Stimulated activated CD8-positive, alpha-beta memory T cell treated with anti-CD3 and anti-CD28 coated beads, Interleukin-15, amount 100 ng/mL, for 48 hours (primary cell): ENCODE measurements at places on chromosomes 3 and 15.

DNA sequence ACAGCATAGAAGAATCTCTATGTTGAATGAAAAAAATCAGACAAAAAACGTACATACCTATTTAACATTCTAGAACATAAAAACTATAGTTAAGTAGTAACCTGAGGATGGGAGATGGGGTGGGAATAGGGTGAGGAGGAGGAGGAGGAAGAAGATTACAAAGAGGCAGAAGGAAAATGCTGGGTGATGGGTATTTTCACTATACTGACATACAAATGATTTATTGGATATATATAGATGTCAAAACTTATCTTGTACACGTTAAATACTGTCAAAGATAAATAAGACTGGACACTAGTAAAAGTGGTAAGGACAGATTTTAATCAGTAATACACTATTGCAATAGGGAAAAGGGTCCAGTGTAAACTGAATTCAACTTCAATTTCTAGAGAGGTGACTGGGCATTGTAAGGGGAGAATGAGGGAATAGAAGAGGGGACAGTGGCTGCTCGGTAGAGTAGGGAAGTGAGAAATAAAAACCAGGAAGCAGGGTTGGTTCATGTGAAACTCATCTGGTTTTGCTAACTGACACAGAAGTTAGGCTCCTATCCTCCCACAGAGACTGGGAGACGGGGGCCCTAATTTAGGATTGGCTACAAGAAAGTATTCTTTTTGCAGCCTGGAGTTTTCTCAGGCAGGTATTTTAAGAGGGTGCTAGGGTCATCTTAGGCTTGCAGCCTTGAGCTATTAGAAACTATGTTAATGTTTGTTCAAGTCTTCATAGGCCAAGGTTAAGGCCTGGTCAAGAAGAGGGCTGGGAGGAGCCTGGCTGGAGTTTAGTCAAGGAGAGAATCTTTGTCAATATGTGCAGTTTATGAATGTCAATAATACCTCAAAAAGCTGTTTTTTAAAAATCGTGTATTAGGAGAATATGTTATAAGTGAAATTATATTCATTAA, 15.0 kb upstream of the C15orf61 start:
- DNase-seq = no peak

- no peak for DNase-seq
Measured at GRCh38 chr15:91411586-91411985, 311.5 kb downstream of the SV2B start.

DNA sequence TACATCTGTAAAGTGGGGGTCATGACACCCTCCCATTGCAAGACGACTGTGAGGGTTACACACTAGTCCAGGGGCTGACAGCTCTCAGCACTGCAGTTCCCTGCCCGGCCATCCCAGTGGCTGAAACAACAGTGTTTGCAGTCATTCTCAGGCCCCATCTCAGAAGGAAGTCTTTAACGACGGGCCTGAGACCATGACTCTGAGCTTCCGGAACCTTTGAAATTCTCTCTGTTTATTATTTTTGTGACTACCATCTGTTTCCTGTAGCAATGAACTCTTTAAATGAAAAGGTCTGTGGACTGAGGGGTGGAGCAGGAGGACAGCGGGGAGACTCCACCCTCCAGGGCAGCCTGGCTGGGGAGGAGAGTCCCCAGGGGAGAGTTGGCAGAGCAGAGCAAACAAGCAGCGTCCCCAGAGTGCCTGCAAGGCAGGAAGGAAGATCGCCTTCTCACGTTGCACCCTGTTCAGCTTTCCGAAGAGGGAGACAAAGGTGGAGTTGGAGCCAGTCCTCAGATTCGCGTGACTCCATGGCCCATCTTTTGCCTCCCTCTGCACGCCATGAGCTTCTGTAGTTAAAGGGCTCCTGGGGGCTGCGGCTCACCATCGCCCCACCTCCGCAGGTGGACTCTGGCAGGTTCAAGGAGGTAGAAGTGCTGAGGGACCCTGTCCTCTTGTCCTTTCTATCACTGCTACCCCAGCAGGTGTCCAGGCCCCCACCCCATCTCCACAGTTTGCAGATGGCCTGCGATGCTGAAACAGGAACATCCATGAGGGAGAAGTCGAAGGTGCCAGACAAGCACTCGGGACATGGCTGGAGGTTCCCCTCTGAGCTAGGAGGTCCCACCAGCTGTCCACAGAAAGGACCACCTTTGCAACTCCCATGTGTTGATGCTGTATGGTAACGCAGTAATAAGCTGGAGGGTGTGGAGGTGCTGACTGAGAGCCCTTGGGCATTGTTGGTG, 525.8 kb upstream of the PROK2 start:
- no peak for DNase-seq

GRCh38 chr15:39854161-39854560, 65.9 kb downstream of the GPR176 start:
- DNase-seq = no peak

DNA sequence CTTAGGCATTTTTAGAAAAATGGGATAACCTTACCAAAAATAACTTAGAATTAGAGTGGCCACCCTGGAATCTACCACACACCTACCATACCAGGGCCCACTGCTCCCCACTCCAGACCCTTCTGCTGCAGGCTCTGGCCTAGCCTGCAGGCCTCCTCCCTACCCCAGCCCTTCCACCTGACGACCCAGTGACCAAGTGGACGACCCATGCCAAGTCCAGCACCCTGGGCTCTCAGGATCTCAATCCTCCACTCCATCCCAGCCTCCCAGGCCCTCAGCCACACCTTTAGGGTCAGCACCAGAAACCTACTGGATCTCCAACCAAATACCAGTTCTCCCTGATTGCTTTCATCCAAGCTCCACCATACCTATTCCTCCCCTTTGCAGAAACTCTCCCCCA, 145.8 kb downstream of the TPRA1 start:
- no peak for DNase-seq

- no peak for DNase-seq
Measured at GRCh38 chr3:20197775-20198174, 11.8 kb upstream of the SGO1 start.

- DNase-seq = no peak
Measured at GRCh38 chr3:151770956-151771355, 37.2 kb downstream of the AADACL2 start.

- no peak for DNase-seq
Measured at GRCh38 chr3:33360136-33360825, 79.9 kb downstream of the UBP1 start.
